NCI-H82 (cell line): ENCODE measurements at places on chromosomes 5 and 9.

GRCh38 chr9:92004045-92004392 is 54.0 kb upstream of the ROR2 start:
- DNase-seq: no peak

GRCh38 chr5:113806904-113807303 is 293.4 kb downstream of the YTHDC2 start:
- DNase-seq: peak; percentile 62

DNA sequence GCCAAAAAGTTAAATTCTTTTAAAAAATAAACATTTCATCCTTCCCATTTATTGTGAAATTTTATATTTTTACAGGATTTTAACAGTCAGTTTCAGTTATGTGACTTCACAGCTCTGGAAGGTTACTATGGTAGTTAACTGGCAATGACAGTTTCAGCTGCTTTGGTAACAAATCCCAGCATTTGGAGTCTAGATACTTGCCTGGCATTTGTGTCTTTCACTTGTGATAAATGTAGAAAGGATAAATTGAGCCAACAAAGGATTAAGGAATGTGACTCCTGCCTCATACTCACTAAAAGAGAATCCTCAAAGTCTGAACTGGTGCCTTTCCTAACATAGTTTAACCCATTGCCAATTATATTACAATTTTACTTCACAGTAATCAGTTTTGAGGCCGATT is 315.5 kb downstream of the FER start:
- DNase-seq: no peak

- no peak for DNase-seq
Observed at GRCh38 chr5:167339205-167339604, 952.2 kb upstream of the WWC1 start.

- peak; percentile 12 for DNase-seq
Observed at GRCh38 chr5:116402235-116402634, 172.4 kb downstream of the SEMA6A start.

- DNase-seq: no peak
Observed at GRCh38 chr9:137382444-137383080, 40.4 kb downstream of the EXD3 start.

- peak; percentile 73 for DNase-seq
Observed at GRCh38 chr5:93677359-93677891, 64.0 kb downstream of the POU5F2 start.

- DNase-seq: no peak
Observed at GRCh38 chr9:38765101-38765500, 45.2 kb upstream of the FAM240B start.

DNA sequence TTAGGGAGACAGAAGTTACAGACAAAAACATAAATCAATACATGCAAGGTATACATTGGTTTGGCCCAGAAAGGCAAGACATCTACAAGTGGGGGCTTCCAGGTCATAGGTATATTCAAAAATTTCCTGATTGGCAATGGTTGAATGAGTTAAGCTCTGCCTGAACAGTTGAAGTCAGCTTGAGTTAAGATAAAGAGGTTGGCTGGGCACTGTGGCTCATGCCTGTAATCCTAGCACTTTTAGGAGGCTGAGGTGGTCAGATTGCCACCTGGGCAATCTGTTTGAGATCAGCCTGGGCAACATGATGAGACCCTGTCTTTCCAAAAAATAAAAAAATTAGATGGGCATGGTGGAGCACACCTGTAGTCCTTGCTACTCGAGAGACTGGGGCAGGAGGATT is 16.3 kb downstream of the TMC1 start:
- DNase-seq: no peak

DNA sequence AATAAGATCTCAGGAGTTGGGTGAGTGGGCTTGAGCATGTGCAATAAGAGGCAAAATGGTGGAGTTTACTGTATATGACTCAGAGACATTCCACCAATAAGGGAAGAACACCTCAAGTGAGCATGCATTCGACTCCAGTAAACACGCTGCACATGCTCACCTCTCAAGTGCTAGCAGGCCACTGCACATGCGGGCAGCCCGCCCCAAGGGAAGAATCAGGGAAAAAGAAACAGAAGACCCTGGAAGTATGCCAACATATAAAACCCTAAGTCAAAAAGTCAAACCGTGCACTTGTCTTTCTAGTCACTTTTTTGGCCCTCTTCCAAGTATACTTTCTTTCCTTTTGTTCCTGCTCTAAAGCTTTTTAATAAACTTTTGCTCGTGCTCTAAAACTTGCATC is 245.3 kb upstream of the RASA1 start:
- DNase-seq: no peak

- no peak for DNase-seq
Observed at GRCh38 chr9:99858087-99858486, 36.4 kb downstream of the NR4A3 start.

DNA sequence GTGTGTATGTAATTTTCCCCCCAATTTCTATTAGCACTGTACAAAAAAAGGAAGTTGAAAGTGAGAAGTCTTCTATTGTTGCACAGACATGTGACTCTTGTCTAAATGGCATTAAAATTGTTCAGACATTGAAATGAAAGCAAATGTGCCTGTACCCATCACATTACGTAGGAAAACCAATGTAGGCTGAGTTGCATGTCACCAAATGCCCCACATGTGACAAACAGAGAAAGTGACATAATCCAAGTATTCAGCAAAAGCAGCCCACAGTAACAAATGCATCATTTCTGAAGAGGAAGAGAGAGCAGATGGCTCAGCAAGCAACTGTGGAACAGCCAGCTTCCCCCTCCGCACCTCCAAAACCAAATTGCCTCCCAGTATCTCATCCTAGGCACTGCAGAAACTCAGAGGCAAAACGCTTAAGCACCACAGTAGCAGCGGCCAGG is 161.5 kb upstream of the NR4A3 start:
- peak; percentile 11 for DNase-seq

DNA sequence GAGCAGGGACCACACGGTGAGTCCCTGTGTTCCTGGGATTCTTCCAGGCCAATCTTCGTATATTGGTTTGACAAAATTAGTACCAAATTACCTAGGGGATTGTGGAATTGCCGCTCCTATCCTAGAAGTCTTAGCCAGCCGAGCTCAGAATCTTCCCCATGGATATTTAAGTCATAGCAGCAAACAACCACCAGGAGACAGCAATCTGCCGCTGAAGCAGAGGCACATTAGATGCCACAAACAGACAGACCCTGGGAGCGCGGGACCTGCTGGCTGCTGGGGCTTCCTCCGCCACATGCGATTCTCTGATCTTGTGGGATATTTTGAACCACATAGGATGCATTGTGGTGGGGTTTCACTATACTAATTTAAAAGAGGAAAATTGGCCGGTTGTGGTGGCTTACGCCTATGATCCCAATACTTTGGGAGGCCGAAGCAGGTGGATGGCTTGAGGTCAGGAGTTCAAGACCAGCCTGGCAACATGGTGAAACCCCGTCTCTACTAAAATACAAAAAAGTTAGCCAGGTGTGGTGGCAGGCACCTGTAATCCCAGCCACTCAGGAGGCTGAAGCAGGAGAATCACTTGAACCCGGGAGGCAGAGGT is 31.7 kb upstream of the ZBTB43 start:
- DNase-seq: peak; percentile 61

DNA sequence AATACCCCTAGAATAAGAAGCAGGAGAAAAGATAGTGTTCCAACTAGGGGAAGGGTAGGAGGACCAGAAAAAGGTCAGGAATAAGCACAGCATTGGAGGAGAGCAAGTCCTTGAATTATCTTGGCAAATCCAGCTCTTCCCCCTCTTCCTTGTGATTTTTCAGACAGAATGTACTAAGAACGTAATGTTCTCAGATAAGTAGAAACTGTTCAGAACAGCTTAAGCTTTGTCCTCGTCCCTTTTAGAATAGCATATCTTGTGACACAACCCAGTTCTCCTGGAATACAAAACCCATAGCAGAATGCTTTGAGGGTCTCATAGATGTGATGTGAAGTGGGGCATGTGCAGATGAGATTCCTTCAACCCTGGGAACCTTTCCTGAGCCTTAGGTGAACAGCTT is 97.4 kb downstream of the EMB start:
- no peak for DNase-seq

DNA sequence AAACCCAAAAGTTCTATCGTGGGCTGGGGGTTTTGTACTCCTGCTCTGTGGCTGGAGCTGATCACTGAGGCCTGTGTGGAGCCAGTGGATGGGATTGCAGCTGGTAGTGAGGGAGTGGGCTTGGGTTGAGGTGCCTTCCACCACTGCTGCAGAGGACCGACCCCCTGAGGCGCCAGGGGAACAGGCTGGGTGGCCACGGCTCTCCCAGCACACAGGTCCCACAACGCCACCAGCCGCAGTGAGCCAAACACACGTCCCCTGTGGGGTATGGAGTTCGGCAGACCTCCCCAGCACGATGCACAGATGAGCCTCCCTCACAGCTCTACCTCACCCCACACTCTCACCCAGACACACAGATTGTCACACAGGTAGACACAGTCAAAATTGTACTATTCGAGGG is 109.1 kb downstream of the DAB2IP start:
- DNase-seq: no peak

DNA sequence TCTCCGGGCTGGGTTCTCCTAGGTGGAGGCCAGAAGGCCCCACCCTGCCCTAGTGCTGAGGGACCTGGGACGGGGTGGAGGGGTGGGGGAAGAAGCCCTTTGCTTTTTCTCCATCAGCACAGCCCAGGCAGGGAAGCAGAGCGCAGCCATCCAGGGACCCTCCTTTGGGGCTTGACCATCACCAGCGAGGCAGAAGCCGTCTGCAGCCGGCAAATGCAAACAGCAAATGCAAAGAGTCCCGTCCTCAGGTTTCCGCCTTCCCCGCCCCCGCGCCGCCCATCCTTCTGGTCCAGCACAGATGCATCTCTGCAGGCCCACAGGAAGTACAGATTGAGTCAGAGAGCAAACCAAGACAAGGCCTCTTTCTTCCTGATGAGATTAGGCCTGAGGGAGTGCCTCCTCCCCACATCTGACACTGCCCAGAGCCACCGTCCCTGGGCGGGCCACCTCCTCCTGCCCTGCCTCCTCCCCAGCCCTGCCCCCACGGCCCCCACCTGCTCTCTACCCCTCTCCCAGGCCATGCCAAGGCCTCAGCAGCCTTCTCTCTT is 23.4 kb downstream of the CORO2A start:
- peak; percentile 87 for DNase-seq

DNA sequence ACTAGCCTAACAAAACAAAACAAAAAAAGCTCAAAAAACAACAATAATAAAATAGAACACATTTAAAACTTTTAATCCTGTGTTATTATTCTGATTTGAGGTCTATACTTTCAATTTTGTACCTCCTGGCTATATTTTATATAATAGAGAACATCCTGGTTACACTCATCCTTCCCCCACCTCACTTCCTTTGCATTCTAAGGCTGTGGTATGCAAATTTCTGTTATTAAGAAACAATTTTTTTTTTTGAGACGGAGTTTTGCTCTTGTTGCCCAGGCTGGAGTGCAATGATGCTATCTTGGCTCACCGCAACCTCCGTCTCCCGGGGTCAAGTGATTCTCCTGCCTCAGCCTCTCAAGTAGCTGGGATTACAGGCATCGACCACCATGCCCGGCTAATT is 3.1 kb upstream of the RPL37 start:
- DNase-seq: no peak

DNA sequence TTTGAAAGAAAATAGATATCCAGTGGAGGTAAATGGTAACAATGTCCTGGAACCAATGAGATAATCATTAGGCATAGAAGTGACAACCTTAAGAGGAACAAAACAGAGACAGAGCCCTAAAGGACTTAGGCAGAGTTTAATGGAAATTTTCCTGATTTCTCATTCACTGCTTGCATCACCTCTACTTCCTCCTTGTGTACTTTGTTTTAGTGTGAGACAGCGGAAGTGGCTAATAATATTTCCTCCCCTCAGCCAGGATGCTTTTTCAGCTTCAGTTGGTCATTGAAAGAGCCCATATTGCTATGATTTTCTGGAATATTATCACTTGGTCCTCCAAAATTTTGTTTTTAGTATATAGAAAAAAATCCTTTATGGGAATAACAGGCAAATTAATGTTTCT is 153.4 kb upstream of the MPDZ start:
- no peak for DNase-seq

GRCh38 chr9:105269593-105269992 is 25.1 kb downstream of the SLC44A1 start:
- DNase-seq: peak; percentile 7

- no peak for DNase-seq
Observed at GRCh38 chr5:111337133-111337532, 112.9 kb downstream of the CAMK4 start.

DNA sequence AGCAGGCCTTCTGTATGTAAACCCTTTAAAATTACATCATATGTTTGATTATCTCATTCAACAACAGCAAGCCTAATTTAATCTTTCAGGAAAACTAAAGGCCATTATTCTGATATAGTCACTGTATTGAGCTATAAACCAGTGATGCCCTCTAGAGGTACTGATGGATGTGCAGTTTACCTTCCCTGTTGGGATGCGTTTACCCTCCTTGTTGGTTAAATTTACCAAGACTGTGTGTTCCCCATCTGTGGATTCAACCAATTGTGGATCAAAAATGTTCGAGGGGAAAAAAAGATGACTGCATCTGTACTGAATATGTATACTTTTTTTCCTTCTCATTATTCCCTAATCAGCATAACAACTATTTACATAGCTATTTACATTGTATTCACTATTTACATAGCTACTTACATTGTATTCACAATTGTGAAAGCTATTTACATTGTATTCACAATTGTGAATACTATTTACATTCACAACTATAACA is 3.7 kb upstream of the BAAT start:
- DNase-seq: peak; percentile 24

GRCh38 chr5:115831163-115831768 is 10.1 kb downstream of the ATG12 start:
- peak; percentile 25 for DNase-seq

- peak; percentile 40 for DNase-seq
Observed at GRCh38 chr5:59125011-59125961, 542.4 kb downstream of the RAB3C start.

DNA sequence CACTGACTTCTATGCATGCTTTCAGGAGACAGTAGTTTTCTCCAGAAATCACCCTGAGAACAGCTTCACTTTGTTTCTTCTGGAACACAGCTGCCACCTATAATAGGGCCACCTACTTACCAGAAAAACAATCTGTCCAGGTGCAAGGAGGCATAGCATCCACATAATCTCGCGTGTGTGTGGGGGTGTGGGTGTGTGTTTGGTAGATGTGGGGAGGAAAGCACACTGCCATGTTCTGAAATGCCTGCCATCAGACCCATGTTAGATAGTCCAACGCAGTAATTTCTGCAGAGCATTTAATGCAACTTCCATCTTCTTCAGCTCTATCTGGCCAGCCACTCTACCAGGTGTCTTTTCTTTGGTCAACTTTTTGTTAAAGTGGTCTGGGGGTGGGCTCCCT is 102.9 kb downstream of the ACER2 start:
- DNase-seq: peak; percentile 17

DNA sequence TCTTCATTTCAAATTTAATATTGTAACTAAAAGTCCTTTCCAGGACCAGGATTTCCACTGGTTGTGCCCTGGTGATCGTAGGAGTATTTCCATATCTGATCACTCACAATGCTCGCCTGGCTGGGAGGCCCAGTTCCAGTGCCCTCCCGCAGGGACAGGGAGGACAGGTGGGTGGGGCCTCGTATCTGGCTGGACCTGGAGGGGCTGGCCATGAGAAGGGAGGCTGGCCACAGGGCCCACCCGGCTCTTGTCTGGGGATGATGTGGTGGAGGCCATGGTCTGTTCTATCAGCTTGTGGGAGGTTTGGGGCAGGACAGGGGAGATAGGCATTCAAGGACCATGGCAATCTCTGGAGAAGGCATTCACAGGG is 286.4 kb downstream of the GADD45G start:
- no peak for DNase-seq
